NCI-H69 (cell line): ENCODE measurements at places on chromosomes 7 and 10.

DNA sequence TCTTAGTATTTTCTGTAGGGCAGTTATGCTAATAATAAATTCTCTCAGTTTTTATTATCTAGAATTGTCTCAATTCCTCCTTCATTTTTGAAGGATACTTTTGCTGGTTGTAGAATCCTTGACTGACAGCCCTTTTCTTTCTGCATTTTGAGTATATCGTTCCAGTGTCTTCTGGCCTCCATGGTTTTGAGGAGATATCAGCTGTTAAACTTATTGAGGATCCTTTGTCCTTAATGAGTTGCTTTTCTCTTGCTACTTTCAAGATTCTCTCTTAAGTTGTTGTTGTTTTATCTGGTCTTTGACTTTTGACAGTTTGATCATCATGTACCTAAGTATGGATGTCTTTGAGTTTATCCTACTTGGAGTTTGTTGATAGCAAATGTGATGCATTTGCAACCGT lies 8.9 kb upstream of the GJC3 start:
- DNase-seq, result no peak

- DNase-seq, result no peak
Measured at GRCh38 chr10:116160271-116160670, 112.7 kb downstream of the GFRA1 start.

GRCh38 chr10:96716390-96716789 lies 3.9 kb downstream of the PIK3AP1 start:
- no peak for DNase-seq

- no peak for DNase-seq
Measured at GRCh38 chr10:100174699-100175677, 10.8 kb downstream of the ERLIN1 start.

- no peak for DNase-seq
Measured at GRCh38 chr7:135733603-135734342, 5.8 kb upstream of the SLC13A4 start.

- no peak for DNase-seq
Measured at GRCh38 chr10:129424978-129425377, 42.1 kb upstream of the MGMT start.

- DNase-seq, result no peak
Measured at GRCh38 chr10:95566136-95566535, 5.0 kb upstream of the SORBS1 start.

- no peak for DNase-seq
Measured at GRCh38 chr10:7056216-7056615, 354.6 kb downstream of the SFMBT2 start.

DNA sequence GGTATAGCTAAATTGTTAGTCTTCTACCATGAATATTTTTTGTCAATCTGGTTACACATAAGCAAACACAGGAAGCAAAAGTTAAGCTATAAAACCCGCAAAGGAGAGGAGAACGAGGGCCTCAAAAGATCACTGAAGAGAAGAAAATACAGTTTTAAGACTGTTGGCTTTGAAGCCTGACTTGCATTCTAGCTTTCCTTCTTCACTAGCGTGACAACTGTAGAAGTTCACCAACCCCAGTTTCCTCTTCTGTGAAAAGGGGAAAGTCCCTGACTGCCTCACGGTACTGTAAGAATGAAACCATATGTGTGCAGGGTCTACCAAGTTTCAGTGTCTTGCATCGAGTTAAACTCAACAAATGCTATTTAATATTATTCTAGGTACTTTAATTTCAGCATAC lies 7.5 kb upstream of the LRRN3 start:
- DNase-seq, result no peak
